ENCODE measurements at places on chromosomes 12 and 14.

DNA sequence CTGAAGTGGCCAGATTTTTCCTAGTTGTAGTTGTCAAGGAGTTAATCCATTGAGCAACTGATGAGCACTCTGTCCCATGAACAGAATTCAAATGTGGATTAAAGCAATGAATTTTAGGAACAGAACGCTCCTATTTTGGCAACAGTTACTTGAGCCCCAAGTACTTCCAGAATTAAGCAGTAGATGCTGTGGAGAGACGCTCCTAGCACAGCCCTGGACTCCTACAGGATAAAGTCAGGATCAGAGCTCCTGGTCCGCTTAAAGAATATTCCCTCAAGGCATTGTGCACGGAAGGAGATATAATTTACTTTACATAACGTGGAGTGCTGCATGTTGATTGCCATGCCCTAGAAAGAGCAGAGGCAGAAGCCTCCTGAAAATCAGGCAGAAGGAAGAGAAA is 53.4 kb downstream of the FLRT2 start:
- no peak for DNase-seq

- DNase-seq: peak; percentile 89
Observed at GRCh38 chr12:22624870-22625761, at the start of gene ETNK1. Gene ETNK1, plus strand, starts transcription at chr12:22625171. Its CDS starts 260 bp downstream, at chr12:22625431.

GRCh38 chr14:103131580-103131979 is 8.3 kb downstream of the TNFAIP2 start:
- no peak for DNase-seq

- no peak for DNase-seq
Observed at GRCh38 chr14:67186789-67187584, 2.3 kb upstream of the GARIN2 start.

GRCh38 chr14:77306416-77306815 is 14.3 kb downstream of the POMT2 start:
- DNase-seq: no peak

GRCh38 chr12:5022465-5023061 is 21.1 kb upstream of the KCNA5 start:
- peak; percentile 79 for DNase-seq

DNA sequence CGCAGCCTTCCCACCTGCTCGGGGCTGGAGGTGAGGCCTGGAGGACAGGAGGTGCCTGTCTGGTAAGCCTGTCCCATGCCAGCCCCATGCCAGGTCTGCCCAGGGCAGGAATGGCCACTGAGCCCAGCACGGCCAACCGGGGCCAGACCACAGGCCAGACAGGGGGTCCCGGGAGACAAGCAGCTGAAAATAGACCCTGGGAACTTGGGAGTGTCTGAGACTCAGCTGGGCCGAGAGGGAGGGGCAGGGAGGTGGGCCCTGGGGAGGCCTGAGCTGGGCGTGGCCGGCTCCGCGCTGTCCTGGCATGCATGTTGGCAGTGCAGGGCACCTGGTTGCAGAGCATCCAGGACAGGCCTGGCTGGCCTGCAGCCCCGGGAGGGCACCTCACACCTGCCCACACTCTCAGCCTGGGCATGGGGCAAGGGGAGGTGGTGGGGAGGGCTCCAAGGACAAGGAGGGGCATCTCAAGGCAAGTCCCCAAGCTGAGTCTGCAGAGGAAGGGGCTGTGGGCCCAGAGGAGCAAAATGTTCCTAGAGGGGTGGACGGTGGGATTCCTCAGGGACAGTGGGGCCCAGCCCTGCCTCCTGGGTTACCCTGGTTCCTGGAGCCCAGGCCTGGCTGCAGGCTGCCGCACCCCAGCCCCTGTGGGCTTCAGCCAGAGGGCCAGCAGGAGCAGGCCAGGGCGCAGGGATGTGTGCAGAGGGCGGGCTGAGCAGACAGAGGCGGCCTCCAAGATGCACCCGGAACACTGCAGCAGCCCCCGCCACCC is 3.2 kb upstream of the CRIP1 start:
- DNase-seq: no peak

GRCh38 chr14:61113561-61114225 is 132.6 kb downstream of the SLC38A6 start:
- no peak for DNase-seq

GRCh38 chr12:118746176-118746575 is 235.2 kb upstream of the SRRM4 start:
- no peak for DNase-seq
